ENCODE measurements at places on chromosomes 6 and 20.

DNA sequence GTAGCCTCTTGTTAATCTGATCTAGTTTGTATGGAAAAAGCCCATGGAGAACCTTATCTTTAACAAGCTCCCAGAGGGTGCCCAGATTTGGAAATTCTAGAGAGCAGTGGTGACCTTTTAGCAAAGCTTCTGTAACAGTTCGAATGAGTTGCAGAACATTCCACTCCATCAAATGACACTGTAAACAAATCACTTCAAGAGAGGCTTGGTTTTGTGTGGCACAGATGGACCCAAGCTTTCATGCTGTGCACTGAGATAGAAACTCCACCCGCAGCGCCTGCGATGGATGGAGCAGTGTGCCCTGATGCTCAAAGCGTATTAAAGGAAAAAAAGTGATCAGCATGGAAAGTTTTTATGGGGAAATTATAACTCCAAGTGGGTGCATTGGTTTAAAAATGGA, 55.1 kb upstream of the ISM1 start:
- DNase-seq, result no peak

GRCh38 chr6:77401231-77401630, 62.1 kb downstream of the HTR1B start:
- DNase-seq, result no peak

GRCh38 chr6:145155411-145155810, 579.9 kb downstream of the EPM2A start:
- DNase-seq, result no peak

GRCh38 chr6:28326371-28326948, 9.5 kb downstream of the ZSCAN31 start:
- no peak for DNase-seq

GRCh38 chr6:147873816-147874215, 365.3 kb downstream of the SAMD5 start:
- DNase-seq, result no peak

DNA sequence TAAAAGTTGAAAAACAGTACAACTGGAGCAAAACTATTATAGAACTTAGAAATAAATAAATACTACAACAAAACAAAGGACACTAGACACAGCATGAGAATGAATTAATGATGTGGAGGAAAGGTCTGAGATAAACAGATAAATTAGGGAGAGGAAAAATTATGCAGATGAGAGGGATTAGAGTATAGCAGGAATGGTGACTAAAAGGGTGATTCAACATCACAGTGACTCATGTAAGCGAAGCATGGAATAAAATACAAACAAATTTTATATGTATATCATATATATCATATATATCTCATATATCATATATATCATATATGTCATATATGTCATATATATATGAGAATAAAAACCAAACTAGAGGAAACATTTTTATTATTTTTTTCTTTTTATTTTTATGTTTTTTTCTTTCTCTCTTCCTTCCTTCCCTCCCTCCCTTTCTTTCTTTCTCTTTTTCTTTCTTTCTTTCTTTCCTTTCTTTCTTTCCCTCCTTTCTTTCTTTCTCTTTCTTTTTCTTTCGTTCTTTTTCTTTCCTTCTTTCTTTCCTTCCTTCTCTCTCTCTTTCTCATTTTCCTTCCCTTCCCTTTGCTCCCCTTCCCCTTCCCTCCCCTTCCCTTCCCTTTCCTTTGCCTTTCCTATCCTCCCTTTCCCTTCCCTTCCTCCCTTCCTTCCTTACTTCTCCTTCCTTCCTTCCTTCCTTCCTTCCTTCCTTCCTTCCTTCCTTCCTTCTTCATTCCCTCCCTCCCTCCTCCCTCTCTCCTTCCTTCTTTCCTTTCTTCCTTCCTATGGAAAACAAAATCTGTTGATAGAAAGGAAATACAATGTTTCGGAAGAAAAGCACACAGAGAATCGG, 1014.6 kb downstream of the GRIK2 start:
- no peak for DNase-seq

- no peak for DNase-seq
Observed at GRCh38 chr6:158843751-158844683, 24.8 kb upstream of the EZR start.

- no peak for DNase-seq
Observed at GRCh38 chr6:112957536-112957916, 610.4 kb downstream of the RFPL4B start.

Measured in sigmoid colon (tissue), 7 donors.